ENCODE measurements at places on chromosomes 4 and X.

- no peak for DNase-seq
Measured at GRCh38 chr4:27412613-27413012, 552.0 kb downstream of the STIM2 start.

DNA sequence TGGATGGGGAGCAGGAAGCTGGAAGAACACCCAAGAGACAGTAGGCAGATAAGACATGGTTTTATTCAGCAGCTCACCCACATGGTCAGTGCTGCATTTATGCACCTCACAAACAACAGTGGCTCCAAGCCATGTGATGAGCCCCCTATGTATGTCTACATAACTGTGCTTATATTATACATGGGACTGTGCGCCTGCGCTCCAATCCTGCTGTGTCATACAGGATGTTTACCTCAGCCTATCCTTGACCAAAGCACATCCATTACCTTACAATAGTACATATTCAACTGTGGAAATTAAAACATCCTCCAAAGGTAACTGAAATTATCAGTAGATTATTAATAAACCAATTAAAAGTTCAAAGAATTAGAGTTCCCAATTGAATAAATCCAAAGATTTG is 44.1 kb upstream of the SGMS2 start:
- DNase-seq, result no peak

DNA sequence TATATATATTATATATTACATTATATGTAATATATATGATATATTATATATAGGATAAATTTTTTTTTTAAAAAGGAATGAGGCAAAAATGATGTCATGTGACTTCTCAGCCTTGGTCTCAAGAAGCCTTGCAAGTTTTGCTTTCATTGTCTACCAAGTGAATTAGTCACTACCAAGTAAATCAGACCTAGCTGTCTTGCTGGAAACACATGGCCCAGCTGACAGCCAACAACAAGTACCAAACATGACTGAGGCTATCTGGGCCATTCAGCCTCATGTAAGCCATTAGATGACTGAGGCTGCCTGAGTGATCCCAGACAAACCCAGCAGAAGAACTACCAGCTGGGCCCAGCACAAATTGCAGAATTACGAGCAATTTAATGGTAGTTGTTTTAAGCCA is 44.9 kb downstream of the HAND2 start:
- DNase-seq, result no peak

- DNase-seq, result no peak
Measured at GRCh38 chr4:119898211-119898610, 168.4 kb downstream of the MAD2L1 start.

- no peak for DNase-seq
Measured at GRCh38 chr4:1584498-1584897, 99.6 kb downstream of the FAM53A start.

GRCh38 chrX:3711331-3711917 is 2.0 kb downstream of the PRKX start:
- no peak for DNase-seq

DNA sequence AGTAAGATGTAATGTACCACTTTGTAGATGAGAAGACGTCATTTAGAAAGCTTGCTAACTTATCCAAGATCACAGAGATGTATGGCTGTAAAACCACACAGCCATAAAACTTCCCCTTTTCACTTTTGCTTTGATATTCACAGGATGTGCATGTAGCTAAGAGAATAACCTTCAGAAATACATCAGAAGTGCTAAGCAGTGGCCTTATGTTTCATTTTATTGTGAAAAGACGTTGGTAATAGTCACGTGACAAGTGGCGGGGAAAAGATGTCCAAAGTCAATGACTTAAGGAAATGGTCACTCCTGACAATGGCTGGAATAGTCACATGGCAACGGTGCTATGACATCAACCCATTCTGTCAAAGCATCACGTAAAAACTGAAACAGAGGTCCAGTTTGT is 12.9 kb upstream of the WDR17 start:
- no peak for DNase-seq

DNA sequence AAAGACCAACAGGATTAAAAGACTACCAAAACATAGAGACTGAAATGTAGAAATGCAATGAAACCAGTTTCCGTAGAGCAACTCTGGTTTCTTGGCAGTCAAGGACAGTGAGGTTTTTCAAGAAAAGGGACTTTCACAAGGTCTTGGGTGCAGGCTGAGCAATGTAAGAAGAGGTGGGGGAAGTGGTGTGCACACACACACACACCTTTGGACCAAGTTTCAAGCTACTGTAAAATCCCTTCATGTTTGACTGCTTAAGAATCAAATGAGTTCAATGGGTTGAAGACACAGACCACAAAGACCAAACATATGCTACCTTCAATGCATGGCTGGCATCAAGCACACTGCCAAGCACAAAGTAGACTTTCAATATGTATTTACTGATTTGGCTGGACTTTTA is 17.8 kb upstream of the MCF2 start:
- no peak for DNase-seq

- DNase-seq, result no peak
Measured at GRCh38 chr4:184850431-184851199, 24.8 kb upstream of the ACSL1 start.

GRCh38 chr4:137310593-137311490 is 221.5 kb downstream of the PCDH18 start:
- no peak for DNase-seq

DNA sequence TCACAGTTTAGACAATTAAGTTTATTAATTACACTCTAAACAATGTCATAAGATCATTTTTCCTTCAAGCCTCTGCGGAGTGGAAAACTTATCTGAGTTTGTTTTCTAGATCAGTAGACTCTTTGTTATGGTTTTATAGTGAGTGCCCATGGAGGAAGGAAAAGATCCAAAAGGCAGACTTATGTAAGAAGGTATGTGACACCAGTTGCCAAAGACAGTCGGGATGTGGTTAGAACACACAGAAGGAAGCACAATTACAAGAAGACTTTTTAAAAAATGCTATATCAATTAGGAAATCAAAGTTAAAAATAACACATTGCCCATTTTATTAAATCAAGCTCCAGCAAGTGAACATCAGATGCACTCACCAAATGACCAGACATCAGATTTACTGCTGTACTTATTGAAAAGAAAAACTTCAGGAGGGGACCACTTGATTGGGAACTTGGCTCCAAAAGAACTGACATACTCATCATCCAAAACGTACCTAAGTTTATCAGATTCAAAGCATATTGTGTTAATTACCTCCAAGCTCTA is 57.1 kb downstream of the NIPAL1 start:
- no peak for DNase-seq

DNA sequence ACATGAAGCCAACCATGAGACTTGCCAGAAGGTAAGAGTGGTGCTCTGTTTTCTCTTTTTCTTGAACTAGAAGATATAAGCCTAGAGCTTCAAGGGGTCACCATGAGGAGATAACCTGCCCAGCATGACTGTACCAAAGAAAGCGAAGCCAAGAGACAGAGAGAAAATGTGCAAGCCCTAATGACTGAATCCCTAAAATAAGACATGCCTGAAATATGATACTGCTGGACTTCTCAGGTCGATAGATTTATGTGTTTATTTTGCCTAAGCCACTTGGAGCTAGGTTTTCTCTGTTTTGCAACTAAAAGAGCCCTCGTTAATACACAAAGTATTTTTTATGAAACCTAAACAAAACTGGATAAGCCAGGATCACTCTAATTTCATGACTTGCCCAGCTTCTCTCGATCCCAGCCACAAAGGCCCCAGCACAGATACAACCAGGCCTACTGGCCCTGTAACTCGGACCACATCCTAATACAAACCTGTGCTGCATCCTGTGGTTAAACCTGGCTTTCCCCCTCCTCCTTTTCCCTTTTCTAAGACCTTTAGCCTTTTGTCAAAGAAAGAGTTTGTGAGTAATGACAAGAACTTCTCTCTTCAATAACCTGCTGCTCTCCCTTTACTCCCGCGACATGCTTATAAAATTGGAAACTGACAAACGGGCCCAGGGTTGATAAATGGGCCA is 185.8 kb downstream of the APBB2 start:
- no peak for DNase-seq

DNA sequence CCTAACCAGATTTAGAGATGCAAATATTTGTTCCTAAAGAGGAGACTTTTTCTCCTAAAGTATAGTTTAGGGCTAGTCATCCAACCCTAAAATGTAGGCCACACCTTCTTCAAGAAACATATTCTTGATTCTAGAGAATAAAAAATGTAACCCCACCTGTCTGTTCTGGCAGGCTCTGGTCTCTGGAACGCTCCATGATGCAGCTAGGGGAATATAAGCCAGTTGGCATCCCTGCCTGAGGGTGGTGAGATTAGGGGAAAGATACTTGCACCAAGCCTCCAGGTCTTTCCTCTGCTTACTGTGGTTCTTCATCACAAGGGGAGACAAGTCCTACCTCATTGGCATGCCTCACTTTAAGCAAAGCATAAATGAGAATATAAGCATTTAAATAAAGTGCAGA is 21.2 kb upstream of the TBC1D9 start:
- no peak for DNase-seq

GRCh38 chr4:57094832-57095223 is 15.4 kb downstream of the IGFBP7 start:
- DNase-seq, result no peak

GRCh38 chr4:87240341-87240740 is 19.9 kb upstream of the KLHL8 start:
- DNase-seq, result no peak

GRCh38 chr4:155617296-155617695 is 49.4 kb upstream of the GUCY1A1 start:
- no peak for DNase-seq

- DNase-seq, result no peak
Measured at GRCh38 chr4:47383829-47384427, 79.6 kb downstream of the COMMD8 start.

DNA sequence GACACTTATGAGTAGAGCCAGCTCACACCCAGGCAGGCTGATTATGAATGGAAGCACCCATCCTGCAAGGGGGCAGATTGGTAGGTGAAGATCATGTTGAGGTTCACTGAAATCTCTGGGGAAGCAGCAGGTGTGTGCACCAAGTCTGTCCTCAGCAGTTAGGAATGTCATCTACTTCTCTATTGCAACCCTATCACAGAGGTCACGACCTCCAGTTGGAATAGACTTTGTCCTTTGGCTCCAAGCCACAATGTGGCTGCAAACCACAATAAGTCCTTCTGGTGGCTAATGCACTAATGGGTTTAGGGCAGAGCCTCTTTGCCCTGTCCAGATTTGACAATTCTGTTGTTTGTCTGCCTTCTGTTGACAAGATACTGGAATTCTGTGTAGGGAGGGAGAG is 1056.7 kb downstream of the PCDH19 start:
- DNase-seq, result no peak

- DNase-seq, result no peak
Measured at GRCh38 chr4:36326476-36327029, 45.1 kb downstream of the DTHD1 start.

DNA sequence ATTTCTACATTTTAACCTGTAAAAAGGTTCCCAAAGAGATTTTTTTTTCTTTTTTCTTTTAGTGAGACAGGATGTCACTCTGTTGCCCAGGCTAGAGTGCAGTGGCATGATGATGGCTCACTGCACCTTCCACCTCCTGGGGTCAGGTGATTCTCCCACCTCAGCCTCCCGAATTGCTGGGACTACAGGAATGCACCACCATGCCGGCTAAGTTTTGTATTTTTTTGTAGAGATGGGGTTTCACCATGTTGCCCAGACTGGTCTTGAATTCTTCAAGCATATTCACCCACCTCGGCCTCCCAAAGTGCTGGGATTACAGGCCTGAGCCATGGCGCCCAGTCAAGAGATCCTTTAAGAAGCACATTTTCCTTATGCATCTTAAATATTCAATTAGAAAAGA is 12.6 kb downstream of the RHOH start:
- no peak for DNase-seq

GRCh38 chrX:42714981-42715700 is 62.8 kb downstream of the PPP1R2C start:
- no peak for DNase-seq

DNA sequence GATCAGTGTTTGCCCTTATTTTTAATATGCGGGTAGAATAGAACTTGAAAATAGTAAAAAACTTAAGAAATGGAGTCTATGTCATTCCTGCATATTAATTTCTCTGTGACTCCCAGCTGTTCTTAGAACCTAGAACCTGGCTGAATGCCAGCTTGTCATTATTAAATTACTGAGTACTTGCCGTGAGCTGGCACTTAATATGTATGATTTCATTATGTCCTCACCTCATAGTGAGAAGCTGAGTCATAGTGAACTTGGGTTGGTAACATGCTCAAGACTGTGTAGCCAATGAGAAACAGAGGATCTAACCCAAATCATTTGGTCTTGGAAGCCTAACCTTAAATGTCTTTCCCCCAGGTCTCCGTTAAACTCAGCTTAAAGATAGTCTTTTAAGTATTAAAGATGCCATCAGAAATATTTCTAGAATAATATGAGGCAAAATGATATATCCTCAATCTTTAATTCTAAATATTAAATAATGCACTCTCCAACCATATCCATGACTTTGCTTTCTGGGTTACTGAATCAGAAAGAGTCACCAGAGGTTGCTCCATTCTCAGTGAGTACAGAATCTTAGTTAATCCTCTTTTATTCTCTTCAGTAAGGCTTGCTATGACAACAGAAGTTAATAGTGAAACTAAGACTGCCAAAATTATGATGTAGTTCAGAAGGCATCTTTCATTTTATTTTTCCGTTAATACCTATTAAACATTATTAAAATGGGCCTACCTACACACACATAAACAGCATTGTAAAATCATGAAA is 58.6 kb upstream of the TLL1 start:
- DNase-seq, result no peak

GRCh38 chrX:17024886-17025285 is 78.4 kb downstream of the REPS2 start:
- no peak for DNase-seq

- no peak for DNase-seq
Measured at GRCh38 chr4:4358093-4358854, 28.6 kb upstream of the NSG1 start.

DNA sequence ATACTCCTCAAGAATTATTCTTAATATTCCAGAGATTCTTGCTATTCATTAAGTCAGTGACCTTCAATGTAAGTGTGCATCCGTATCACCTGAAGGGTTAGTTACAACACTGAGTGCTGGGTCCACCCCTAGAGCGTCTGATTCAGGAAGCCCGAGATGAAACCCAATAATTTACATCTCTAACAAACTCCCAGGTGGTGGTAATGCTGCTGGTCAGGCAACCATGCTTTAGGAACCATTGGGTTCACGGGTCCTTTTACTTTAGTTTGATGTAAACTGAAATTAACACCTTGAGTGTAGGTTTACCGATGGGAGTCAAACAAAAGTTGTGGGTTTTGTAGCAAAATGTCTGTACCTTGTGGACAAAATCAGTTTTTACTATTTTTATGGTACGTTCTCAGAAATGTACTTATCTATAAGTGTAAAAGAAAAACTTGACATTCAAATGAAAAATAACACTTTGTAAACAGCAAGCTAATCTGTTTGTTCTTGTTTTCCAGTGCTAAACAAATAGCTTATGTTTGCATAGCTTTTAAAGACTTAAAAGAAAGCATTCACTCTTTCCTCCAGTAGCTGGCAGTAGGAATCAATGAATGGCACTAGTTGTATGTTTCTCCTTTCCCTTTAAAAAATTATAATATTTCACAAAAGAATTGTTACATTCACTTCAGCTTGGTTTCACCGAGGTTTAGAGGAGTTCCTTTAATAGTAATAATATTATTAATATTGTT is 32.7 kb downstream of the ACE2 start:
- no peak for DNase-seq

GRCh38 chrX:107709266-107709806 is 66.3 kb downstream of the TSC22D3 start:
- DNase-seq, result no peak

- no peak for DNase-seq
Measured at GRCh38 chr4:57418133-57418532, 307.9 kb upstream of the IGFBP7 start.

All from T-helper 2 cell treated with Interferon-gamma antibody and Interleukin-4, amounts not matched to agents 5 μg/mL and 100 μg/mL, for 36 hours (primary cell).